ENCODE measurements at places on chromosomes 11 and 22.

GRCh38 chr22:44383652-44384562 lies 71.2 kb upstream of the SHISAL1 start:
- no peak for DNase-seq

DNA sequence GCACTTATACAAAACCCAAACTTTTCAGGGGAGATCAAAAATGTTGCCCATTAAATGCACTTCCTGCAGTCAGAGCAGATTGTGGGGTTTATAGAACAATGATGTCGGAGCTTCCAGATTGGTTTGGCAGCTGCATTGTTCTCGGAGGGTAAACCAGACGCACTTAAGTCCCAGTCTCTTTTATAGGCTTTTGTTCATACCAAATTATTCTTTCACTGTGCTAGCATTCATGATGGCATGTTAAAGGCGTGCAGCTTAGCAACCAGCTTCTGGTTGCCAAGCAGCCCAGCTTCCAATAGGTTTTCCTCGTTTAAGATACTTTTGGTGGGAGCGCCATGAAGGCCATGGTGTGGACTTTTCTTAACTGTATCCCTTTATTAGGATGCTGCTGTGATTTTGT lies 40.9 kb downstream of the ZC3H12C start:
- DNase-seq: no peak

DNA sequence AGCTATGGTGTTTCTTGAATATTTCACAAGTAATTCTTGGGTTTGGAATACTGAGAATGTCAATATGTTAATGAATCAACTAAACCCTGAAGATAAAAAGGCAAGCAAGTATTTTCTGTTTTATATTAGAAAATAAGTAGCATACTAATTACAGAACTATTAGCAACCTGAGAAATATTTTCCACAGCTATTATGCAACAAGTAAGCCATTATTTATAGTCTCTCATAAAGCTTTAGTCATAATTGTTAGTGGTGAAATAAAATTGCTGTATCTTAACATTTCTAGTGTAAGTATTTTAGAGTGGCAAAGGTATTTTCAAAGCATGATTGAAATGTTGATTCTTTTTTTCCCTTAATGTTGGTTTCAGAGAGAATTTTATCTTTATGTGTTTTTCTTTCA lies 53.3 kb downstream of the FAR1 start:
- DNase-seq: no peak

- no peak for DNase-seq
These were observed 736.4 kb downstream of the KCNA4 start for GRCh38 chr11:29280452-29280851.

GRCh38 chr22:49677495-49677889 lies 150.2 kb downstream of the BRD1 start:
- DNase-seq: no peak

- no peak for DNase-seq
These were observed 23.3 kb upstream of the PPP6R3 start for GRCh38 chr11:68436985-68437926.

DNA sequence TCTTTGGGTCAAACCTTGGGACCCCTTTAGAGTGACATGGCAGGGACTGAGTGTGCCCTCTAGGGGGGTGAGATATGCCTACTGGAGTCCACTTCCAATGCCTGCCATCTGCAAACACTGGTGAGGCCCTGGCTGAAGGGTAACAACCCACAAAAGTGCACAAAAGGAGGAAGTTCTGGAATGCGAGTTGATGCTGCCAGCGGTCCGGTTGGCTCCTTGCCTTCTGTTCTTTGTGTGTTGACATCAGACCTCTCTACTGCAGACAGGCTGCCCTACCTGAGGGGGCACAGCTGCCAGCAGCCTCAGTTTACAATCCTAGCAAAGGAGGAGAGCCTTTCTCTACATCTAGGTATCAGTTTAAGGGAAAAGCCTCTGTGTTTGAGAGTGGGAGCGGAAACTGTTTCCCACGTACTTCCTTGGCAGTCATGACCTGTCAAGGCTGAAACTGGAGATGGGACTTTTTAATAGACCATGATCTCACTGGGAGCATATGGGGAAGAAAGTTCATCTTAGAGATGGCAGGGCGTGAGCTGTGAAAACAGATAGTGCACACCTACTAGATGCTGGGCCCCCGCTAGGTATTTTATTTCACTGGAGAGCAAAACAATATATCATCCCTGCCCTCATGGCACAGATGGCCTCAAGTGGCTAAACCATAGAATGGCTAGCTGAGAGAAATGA lies 27.2 kb downstream of the BMAL1 start:
- no peak for DNase-seq

GRCh38 chr22:19749876-19750275 lies 10.7 kb upstream of the TBX1 start:
- no peak for DNase-seq

GRCh38 chr11:59778122-59778521 lies 22.9 kb downstream of the STX3 start:
- no peak for DNase-seq

- no peak for DNase-seq
These were observed 46.4 kb upstream of the MN1 start for GRCh38 chr22:27848005-27848404.

DNA sequence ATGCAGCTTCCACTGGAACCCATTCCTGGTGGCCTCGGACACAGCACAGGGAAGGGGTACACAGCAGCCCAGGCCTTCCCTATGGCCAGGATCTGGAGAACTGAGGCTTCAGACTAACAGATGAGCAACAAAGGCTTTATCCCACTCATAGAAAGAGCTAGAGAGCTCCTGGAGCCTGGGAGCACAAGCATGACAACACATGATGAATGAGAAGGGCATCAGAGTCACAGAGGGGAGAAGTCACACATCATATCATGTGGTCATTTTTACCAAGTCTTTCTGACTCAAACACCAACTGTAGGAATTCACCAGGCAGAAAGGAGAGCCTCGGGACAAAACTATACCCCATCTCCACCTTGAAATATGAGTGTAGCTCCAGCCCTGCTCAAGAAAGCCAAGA lies 43.2 kb downstream of the NRXN2 start:
- no peak for DNase-seq

DNA sequence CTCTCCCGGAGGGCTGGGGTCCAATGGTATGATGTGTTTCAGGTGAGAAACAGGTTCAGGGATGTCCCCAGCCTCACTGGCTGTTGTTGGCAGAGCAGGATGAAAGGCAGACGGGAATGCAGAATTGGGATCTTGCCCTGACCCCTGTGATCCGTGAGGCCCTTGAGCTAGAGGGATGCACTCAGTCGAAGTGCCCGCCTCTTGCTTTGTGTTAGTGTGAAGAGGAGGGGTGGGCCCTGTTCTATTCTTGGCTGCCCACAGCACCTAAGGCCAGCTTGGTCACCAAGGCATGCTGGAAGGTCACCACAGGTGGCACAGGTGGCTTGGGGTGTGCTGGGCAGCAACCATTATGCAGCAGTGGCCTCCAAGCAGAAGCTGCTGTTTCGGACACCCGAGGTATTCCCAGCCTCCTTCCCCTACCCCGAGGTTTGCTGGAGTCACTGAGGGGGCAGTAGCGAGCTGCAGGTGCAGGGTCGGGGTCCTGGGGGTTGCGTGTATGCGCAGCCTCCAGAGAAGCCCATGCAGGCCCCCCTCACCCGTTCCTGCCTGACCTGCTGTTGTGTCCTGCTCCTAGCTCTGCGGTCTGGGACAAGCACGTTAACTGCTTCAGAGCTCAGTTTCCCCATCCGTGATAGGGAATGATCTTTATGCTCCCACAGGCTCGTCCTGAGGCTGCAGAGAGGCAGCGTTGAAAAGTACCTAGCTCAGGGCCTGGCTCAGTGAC lies 13.0 kb downstream of the LRP5 start:
- no peak for DNase-seq

DNA sequence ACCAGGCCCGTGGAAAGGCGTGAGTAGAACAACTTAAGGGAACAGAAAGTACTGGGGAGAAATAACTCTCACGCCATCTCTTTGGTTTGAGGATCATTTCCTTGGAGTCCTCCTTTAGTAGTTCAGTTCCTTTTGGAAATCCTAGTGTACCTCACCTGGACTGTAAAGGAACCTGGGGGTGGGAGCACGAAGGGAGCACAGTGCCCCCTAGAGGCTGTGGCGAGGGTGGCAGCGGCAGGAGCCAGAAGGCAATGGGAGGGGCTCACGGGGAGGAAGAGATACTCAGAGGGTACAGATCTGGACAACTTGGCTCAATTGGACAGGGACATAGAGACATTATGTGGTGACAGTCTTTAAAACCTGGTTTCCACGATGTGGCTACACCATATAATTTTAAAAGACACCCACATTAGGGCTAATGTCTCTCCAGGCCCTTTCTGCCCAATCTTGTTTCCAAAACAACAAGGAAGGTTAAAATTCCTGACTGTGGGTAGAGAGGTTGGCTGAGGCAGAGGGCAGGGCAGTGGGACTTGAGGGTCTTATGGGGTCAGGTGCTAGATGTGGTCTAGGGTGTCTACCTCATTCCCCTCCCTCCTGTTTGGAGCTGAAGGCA lies 87.0 kb downstream of the CSNK2A3 start:
- no peak for DNase-seq

DNA sequence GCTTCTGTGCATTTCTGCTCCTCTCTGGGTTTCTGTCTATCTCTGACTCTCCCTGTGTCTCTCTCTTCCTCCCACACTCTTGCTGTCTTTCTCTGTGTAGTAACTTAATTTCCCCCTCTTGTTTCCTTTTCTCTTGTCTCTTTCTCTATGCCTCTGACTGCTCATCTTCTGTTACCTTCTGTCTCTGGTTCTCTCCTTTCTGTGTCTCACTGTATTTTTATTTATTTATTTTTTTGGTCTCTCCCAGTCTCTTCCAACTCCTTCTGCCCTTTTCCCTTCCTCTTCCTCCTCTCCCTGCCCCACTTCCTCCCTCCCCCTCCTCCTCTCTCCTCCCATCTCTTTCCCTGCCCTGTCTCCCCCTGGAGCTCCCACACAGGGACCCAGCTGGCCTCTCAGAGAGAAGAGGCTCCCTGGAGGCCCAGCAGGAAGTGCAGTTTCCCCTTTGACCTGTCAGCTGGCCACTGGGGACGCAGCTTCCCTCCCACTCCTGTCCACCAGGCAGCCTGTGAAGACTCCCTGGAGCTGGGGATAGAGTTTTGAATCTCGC lies 38.3 kb upstream of the MYH9 start:
- DNase-seq: no peak

GRCh38 chr22:45262931-45263462 lies 21.8 kb upstream of the UPK3A start:
- no peak for DNase-seq

- DNase-seq: no peak
These were observed 6.9 kb upstream of the OSBPL5 start for GRCh38 chr11:3171931-3172560.

DNA sequence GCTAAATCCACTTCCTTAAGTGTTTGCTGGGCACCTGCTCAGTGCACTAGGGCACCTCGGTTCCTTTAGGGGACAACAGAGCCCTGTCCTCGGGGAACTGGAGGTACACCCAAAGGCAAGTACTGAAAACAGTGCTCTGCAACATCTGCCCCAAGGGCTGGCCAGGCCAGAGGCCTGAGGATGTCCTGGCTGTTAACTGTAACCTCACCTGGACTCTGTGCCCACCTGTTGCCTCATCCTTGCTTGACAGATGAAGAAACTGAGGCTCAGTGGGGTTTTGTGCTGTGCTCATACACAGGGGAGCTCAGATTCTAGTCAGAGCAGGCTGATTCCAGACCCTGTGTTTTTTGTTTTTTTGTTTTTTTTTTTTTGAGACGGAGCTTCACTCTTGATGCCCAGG lies 2.6 kb downstream of the SEC14L4 start:
- DNase-seq: no peak

- DNase-seq: no peak
These were observed 948 bp upstream of the MRTFA start for GRCh38 chr22:40637183-40638150.
